Posterior vena cava (tissue), 2 donors: ENCODE measurements at places on chromosomes 6 and 20.

GRCh38 chr6:121590916-121591315 lies 155.5 kb downstream of the GJA1 start:
- DNase-seq: no peak

DNA sequence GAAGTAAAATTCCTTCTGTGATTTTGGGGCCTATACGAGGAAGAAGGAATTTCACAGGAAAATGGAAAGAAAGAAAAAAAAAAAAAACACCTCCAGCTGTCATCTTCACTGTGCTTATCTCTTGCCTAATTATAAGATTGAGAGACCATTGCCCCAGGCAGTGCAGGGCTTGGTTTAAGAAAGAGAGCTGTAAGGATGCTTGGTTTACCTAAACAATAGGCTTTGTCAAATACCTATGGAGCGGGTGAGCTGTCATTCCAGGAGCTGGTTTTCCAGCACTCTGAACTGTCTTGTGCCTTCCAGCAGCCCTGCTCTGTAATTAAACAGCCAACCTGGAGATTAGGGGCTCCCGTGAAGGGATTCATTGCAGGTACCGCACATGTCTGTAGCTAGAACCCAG lies 137.8 kb downstream of the EDN3 start:
- no peak for DNase-seq

GRCh38 chr20:57908704-57909630 lies 199.2 kb upstream of the PMEPA1 start:
- DNase-seq: peak; percentile 26

GRCh38 chr6:130769861-130770260 lies 57.3 kb upstream of the SMLR1 start:
- no peak for DNase-seq

GRCh38 chr6:9292975-9293374 lies 857.6 kb upstream of the SLC35B3 start:
- DNase-seq: no peak

- no peak for DNase-seq
Measured at GRCh38 chr6:16568128-16568527, 193.1 kb downstream of the ATXN1 start.
